ENCODE measurements at places on chromosomes 5 and 9.

GRCh38 chr9:110892689-110893088 lies 145.6 kb downstream of the LPAR1 start:
- ATAC-seq: no peak

DNA sequence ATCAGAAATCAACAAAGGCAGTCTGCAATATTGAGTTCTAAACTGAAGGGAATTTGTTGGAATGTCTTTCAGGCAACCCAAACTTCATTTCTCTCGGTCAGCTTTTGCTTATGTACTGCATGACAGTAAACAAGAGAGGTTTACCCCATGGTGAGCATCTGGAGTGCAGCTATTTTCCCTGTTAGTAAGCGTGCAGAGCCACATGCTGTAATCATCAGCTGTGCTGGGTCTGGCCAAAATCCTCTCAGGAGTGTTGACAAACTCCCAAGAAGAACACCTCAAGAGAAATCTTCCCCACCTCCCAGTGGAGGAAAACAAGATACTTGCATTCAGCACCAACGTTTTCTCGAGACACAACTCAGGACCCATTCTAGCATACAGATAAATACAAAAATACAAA lies 83.6 kb upstream of the ADAMTSL1 start:
- ATAC-seq: no peak

- ATAC-seq: no peak
These were observed 3.8 kb downstream of the MED27 start for GRCh38 chr9:132075853-132076252.

GRCh38 chr9:133048595-133048994 lies 13.2 kb upstream of the CEL start:
- peak; percentile 51 for ATAC-seq

DNA sequence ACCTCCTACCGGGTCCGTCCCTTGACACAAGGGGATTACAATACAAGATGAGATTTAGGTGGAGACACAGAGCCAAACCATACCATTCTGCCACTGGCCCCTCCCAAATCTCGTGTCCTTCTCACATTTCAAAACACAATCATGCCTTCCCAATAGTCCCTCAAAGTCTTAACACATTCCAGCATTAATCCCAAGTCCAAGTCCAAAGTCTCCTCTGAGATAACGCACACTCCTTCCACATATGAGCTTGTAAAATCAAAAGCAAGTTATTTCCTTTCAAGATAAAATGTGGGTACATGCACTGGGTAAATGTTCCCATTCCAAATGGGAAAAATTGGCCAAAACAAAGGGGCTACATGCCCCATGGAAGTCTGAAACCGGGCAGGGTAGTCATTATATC lies 463.9 kb upstream of the CDH9 start:
- ATAC-seq: no peak

DNA sequence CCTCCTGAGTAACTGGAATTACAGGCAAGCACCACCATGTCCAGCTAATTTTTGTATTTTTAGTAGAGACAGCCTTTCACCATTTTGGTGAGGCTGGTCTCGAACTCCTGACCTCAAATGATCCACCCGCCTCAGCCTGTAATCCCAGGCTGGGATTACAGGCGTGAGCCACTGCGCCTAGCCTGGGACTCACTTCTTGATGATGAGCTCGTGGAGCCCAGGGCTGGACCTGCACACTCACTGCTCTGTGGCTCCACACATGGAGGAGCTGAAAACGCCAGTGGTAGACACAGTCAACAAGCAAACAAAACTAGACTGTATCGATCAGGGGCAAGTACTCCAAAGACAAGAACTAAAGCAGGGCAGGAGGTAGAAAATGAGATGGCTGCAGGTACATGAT lies 59.8 kb upstream of the RPL26L1 start:
- no peak for ATAC-seq

GRCh38 chr5:143231973-143232812 lies 171.3 kb downstream of the NR3C1 start:
- ATAC-seq: no peak

- ATAC-seq: no peak
These were observed 64.9 kb downstream of the SERINC5 start for GRCh38 chr5:80190960-80191359.

- ATAC-seq: no peak
These were observed 91.3 kb upstream of the LRRTM2 start for GRCh38 chr5:138966236-138966985.

- ATAC-seq: no peak
These were observed 66.5 kb upstream of the DAP start for GRCh38 chr5:10827571-10827970.

DNA sequence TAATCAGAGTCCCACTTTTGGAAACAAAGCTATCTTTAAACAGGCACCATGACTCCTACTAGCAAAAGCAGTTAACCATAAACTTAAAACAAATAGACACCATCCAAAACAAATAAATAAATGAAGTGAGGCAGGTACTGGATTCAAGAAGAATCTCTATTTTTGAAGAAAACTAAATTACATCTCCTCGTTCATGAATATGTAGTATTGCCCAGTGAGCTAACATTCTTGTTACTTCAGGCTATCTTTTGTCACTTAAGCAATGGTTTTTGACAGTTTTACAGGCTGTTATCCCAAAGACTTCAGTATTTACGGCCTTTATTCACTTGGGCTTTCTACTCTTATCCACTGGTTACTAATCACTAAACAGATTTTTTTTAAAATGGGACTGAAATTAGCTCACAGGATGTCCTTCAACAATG lies 242.5 kb downstream of the MLLT3 start:
- no peak for ATAC-seq

DNA sequence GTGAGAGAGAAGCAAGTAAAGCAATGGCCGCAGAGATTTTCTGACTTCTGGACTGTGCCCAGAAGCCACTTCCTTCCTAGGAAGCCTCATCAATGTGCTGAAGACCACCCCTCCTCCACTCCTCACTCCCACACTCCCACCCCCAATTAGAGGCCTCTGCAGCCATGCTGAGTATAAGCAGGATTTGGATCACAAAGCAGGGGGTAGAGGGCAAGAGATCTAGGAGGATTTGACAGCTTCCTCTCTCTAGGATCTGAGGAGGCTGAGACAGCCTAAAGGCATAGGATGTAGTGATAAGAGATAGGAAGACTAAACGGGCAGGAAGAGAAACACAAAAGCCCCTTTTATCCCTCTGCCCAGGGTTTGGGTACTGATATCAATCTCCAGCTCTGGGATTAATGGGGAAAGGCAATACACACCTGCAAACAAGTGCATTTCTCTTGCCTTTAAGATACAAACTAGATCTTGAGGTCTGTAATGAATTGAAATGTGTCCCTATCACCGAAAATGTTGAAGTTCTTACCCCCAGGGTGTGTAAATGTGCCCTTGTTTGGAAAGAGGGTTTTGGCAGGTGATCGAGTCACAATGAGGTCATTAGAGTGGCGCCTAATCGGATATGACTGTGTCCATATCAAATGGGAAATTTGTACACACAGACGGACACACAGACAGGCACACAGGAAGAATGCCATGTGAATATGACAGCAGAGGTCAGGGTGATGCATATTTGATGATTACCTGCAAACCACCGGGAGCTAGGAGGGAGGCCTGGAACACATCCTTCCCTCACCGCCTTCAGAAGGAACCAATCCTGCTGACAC lies 28.5 kb downstream of the KCNV2 start:
- no peak for ATAC-seq

GRCh38 chr9:92657296-92658094 lies 12.4 kb downstream of the IPPK start:
- no peak for ATAC-seq

DNA sequence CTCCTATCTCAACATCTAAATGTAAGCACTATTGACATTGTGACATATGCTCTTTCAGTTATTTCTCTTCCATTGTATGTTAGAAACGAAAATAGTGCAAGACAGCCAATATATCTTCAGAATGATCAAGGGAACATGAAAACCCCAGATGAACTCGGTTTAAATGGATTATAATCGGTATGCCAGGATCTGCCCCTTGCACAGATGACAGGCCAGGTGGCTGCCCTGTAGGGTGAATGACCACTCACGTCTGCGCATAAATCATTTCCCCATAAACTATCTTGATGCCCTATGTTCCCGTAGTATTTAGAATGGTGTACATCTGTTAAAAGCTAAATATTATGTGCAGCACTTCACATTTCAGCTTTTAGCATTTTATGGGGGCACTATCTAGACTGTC lies 69.7 kb upstream of the RANBP3L start:
- ATAC-seq: no peak

GRCh38 chr5:10644192-10644591 lies 80.3 kb downstream of the ANKRD33B start:
- ATAC-seq: no peak

- no peak for ATAC-seq
These were observed 92.5 kb downstream of the MTX3 start for GRCh38 chr5:79898611-79899010.

DNA sequence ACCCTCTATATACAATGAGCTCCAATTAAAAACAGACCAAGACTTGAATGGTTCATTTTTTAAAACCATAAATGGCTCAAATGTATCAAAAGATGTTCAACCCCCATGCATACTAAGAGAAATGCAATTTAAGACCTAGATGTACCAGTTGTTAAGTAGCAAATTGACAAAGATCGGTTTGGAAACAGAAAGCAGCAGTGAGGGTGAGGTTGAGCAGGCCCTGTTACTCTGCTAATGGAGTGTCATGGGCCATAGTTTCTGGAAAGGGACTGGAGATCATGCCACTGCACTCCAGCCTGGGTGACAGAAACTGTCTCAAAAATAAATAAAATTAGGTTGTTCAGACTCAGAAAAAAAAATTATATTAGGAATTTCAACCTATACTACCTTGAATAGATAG lies 55.0 kb downstream of the FNBP1 start:
- ATAC-seq: no peak

GRCh38 chr5:10291692-10292339 lies 15.9 kb downstream of the CMBL start:
- no peak for ATAC-seq

DNA sequence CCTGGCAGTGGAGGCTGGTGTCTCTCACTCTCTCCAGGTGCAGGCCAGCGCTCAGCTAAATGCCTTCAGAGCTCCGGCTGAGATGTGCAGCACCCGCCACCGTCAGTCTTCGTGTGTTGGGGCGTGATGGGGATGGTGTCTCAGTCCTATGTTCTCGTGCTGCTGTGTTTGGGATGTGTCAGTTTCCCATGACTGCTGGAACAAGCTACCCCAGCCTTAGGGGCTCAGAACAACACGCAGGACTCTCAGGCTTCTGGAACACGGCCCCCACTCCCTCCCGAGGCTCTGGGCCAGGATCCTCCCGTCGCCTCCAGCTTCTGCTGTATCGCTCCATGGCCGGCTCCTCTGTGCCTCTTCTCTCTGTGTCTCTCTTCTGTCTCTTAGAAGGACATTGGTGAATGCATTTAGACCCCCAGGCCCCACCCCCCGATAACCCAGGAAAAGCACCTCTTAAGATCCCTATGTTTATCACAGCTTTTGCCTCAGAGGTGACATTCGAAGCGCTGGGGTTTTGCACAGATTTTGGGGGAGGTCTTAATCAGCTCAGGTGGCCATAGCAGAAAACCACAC lies 9.6 kb upstream of the CEP72 start:
- ATAC-seq: no peak

- ATAC-seq: peak; percentile 86
These were observed 460 bp downstream of the DMRTA1 start for GRCh38 chr9:22446950-22447617.

GRCh38 chr5:2149195-2149539 lies 266.4 kb upstream of the IRX4 start:
- no peak for ATAC-seq

GRCh38 chr5:53089481-53089991 lies 20.0 kb downstream of the MOCS2 start:
- ATAC-seq: peak; percentile 41

DNA sequence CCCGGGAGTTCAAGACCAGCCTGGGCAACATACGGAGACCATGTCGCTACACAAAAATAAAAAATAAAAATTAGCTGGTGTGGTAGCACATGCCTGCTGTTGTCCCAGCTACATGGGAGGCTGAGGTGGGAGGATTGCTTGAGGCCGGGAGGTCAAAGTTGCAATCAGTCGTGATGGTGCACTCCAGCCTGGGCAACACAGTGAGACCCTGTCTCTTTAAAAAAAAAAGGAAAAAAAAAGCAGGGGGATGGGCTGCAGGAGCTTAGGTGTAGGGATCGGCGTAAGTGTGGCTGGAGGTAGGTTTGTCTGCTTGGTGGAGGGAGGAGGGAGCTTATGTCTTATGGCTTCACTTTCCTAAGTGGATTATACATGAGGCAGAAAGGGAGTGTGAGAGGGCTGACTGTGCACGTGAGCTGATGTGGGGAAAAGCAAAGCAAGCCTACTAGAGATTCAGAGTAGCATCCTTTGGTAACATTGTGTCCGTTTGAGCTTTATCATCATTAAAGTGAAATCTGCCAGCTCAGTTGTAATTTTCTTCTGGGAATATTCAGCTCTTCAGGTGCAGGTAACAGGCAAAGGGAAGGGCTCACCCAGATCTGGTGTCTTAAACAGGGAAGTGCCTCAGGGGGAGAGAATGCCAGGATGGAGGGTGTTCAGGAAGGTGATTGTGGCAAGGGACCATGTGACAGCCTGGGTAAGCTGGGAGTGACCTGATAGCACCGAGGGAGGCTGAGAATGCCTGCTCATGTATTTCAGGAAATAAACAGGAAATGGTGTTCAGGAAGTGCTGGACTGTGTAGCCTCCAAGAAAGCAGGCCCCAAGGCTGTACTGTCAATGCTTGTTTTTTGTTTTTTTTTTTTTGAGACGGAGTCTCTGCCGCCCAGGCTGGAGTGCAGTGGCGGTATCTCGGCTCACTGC lies 17.6 kb upstream of the SETX start:
- no peak for ATAC-seq

DNA sequence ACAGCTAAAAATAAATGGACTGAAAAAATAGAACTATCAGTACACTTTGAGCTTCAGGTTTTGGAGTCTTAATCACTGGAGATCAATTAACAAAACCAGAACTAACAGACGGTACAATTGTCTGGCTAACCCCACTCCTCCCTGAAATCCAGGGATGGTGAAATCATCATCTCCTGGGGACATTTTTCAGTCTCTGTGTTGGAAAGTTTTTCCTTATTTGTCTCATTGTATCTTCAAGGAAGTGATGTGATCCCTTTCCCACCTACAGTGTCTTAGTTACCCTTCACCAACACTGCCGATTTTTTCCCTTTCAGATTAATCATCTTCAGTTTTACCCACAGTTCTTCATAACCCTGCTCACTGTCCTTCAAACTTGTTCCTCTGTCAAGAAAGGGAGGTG lies 81.9 kb downstream of the MAP1B start:
- ATAC-seq: no peak

- no peak for ATAC-seq
These were observed 31.8 kb upstream of the GRAMD2B start for GRCh38 chr5:126391386-126391785.

DNA sequence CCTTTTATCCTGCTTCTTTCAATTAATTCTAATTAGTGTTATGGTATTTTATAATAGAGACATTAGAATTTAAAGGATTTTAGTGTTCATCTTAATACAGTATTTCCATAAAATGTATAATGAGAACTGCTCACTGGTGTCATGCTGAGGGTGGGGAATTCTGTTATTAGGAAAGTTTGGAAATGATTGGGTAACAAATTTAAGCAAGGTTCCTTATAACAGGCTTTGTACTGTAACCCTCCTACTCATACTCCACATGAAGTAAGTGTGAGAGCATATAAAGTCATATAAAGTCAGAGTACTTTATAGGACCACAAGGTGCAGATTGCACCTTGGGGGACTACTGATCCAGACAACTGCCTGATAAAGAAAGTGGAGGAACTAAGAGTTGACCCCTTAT lies 42.2 kb downstream of the SV2C start:
- no peak for ATAC-seq

Measured in activated CD4-positive, CD25-positive, alpha-beta regulatory T cell treated with anti-CD3 and anti-CD28 coated beads, Interleukin-2, amount 50 U/mL, for 24 hours (primary cell).